ENCODE measurements at places on chromosomes 1 and 21.

- peak; percentile 65 for DNase-seq
Observed at GRCh38 chr21:29299916-29300806, 1.4 kb downstream of the BACH1 start.

GRCh38 chr1:88581703-88582102 lies 102.4 kb upstream of the PKN2 start:
- no peak for DNase-seq

GRCh38 chr1:6116137-6116536 lies 64.0 kb downstream of the CHD5 start:
- DNase-seq: no peak

DNA sequence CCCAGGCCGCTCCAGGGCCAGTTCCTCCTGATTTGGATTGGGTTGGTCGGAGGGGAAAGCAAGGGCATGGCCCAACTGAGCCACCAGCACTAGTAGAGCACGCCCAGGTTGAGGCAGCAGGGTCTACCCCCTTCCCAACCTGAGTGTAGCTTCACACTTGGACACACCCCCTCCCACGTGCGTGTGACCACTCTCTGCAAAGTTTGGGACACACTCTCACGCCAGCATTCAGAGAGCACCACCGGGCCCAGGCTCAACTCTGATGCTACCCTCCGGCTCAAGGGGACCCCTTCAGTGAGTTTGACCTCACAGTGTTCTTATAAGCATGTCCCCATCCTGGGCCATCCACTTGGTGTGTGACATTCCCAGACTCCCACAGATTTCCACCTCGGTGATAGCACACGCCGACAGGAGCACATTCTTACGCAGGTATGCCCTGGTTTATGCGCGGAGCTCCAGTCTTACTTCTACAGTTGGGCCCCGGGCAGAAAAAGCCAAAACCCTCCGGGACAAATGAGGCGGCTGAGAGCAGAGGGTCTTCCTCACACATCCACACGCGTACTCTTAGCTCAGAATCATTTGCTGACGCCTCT lies 3.0 kb upstream of the DMRTA2 start:
- DNase-seq: no peak

GRCh38 chr1:85935234-85935633 lies 221.3 kb downstream of the COL24A1 start:
- no peak for DNase-seq

DNA sequence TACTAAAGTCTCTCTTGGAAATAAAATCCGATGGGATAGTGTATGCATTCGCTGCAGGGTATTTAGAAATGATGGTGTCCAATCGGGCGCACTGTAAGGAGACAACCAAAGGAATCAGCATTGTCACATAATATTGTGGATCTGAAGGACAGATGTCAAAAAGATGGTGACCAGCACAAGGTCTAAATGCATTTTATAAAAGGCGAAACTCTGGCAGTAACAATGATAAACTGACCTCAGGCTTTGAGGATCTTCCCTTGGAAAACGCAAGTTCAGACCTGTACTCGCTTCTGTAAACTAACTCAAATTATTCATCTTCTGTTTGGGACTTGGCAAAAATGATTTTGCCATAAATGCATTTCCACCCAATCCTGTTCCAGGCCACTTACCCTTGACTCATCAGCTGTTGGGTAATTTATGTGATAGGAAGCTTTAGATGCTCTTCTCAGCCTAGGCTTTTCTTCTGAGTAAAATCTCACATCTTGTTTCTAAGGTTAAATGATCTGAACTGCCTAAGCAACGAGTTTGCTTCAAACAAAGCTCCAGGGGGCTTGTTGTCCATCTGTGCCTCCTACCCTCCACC lies 33.8 kb downstream of the STPG1 start:
- DNase-seq: no peak

- DNase-seq: no peak
Observed at GRCh38 chr1:46490656-46491442, 1.2 kb downstream of the DMBX1 start.

DNA sequence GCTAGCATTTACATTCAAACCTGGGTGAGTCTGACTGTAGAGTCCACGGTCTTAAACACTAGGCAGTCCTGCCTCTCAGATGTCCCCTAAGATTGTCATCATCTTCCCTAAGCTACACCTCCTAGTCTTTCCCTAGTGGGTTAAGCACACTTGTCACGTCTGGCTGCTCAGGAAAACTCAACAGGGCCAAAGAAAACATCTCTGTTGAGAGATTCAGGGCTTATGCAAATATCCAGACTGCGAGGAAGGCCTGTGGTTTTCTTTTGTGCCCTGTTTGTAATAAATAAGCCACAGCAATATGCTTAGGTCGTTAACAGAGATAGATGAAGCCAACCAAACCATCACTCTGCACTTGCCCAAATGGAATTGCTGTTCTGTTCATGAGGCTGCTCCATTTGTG lies 472.6 kb upstream of the DEPDC1 start:
- peak; percentile 63 for DNase-seq

DNA sequence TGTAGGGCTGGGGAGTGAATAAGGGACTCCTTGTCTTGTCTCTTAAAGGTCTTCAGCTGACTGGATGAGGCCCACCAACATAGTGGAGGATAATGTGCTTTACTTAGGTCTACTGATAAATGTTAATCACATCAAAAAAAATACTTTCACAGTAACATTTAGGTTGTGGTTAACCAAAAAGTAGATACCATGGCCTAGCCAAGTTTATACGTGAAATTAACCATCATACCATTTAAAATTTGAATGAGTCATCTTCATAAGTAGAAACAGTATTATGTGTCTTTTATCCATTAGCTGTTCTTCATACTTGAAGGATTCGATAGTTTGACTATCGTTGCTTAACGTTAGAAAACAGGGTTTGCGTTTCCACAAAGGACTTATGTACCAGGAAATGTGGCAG lies 80.9 kb downstream of the MTR start:
- DNase-seq: no peak

DNA sequence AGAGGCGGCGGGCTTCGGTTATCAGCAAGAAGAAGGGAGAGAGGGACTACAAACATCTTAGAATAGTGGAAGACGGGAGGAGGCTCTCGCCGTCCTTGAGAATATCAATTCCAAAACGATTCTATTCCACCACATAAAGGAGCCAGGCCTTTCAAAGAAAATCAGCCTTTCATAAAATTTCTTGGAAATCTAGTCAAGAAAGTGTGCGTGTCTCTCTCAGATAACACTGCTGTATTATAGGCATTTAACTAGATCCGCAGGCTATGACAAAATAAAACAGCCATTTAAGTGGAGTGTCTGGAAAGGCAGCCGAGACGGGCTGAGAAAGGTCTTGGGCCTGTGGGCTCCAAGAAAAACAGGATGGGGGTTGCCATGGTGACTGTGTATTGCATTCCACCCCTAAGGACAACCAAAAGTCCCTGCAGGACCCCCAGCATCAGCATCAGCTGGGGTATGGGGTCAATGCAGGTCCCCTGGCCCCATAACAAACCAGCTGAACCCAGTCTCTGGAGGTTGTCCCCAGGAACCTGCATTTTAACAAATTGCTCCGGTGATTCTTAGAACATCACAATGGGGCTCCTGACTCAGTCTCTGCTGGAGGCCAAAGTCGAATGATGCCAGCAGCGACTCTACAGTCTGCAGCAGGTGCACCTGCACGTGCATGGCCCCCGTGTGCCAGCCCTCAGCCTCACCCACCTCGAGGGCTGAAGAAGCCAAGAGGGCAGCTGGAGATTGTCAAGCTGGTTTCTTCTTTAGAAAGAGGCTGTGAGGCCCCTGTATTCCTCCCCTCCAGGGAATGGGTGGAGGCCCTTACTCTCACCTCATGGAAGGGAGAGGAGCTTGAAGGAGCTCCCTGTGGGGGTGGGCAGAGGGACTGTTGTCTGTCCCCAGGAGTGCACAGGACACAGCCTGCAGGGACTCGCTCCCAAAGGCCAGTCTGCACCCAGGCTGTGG lies 287.4 kb downstream of the NPHP4 start:
- DNase-seq: no peak

DNA sequence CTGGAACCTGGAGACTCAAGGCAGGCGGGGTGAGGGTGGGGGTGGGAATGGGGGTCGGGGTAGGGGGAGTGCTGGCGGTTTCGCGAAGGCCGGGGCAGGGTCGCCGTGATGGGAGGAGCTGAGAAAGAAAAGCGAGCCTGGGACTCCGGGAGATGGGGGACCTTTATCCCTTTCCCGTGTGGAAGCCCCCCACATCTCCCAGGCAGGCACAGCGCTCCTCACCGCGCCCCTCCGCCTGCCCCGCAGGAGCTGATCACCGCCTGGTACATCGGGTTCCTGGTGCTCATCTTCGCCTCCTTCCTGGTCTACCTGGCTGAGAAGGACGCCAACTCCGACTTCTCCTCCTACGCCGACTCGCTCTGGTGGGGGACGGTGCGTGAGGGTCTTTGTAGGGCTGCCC lies 35.5 kb downstream of the KCNQ4 start:
- DNase-seq: no peak

GRCh38 chr1:31930836-31931592 lies 7.2 kb downstream of the PTP4A2 start:
- DNase-seq: no peak

- DNase-seq: no peak
Observed at GRCh38 chr1:59499943-59500569, 203.2 kb downstream of the FGGY start.

DNA sequence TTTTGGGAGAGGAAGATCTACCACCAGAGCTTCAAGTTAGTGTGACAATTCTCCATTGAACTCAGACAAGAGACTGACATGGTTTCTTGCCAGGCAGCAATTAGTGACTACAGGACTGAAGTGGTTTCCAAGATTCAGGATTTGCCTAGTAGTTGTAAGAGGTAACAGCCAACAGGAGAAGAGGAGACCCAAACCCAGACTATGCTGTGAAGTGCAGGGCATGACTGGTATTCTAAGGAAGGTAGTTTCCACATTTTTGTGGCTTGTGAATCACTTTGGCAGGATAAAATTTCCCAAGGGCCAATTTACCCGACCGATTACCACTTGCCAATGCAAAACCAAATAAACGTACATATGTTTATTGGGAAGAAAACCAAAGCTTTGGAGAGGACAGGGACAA lies 14.7 kb upstream of the RAP1A start:
- peak; percentile 74 for DNase-seq

DNA sequence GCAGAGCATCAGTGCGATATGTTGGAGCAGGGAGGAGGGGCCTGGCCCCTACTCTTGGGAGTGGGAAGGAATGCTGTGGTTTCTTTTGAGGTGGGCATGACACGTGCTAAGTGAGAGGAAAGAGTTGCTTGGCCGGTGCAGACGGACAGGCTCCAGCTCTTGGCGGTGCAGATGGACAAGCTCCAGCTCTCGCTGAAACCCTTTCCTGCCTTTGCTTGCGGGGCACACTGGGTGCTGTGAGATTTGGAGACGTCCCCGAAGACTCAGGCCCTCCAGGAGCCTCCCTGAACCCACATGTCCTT lies 15.9 kb downstream of the PDXK start:
- DNase-seq: no peak

DNA sequence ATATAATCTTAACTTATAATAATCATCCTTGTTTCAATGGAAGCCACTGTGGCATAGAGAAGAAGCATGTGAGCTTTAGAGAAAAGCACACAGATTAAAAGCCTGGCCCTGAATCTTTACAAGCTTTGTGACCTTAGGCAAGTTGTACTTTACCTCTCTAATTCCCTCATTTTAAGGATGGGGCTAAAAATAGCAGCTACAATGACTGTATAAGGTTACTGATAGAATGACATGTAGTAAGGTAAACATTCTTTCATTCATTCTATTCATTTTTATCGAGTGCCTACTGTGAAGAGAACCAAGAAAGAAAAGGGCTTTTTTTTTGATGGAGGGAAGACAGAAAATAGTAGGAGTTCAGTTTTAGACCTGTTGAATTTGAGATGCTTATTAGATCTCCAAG lies 25.6 kb downstream of the CDKN2C start:
- no peak for DNase-seq

GRCh38 chr1:20521960-20522861 lies 14.3 kb upstream of the MUL1 start:
- DNase-seq: peak; percentile 26

GRCh38 chr1:1043921-1044320 lies 24.0 kb downstream of the AGRN start:
- no peak for DNase-seq

- DNase-seq: no peak
Observed at GRCh38 chr21:42013376-42013775, 3.2 kb upstream of the ZBTB21 start.

- DNase-seq: no peak
Observed at GRCh38 chr1:201408176-201408833, 9.2 kb upstream of the LAD1 start.

- no peak for DNase-seq
Observed at GRCh38 chr1:44777547-44777946, 2.2 kb downstream of the RPS8 start.

DNA sequence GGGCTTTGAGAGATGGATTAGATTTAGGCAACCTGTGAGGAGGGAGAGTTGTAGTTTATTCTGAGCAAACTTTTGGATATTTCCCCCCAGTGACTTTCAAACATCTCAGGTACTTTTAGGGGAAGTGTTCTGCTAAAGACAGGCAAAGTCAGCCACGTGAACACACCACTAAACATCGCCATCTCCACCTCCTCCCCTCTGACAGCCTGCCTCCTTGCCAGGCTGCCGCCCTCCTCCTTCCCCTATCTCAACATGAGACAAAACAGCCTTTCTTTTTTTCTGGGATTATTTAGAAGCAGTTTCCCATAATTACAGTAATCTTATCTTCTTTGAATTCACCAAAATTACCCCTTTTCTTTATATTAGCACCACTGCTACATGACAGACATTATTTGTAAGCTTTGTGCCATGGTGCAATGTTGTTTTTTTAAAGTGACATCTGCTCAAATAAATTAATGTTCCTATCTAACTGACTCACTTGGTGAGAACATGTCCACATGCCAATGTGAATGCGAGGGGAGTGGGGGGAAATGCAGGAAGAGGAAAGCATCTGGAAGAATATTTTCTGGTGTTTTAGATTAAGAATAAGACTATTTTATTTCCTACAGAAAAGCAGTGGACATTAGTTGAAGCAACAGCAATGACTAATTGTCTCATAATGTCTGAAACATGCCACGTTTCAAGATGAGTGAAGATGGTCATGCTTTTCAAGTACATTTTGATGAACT lies 147.8 kb upstream of the ATP1B1 start:
- no peak for DNase-seq

DNA sequence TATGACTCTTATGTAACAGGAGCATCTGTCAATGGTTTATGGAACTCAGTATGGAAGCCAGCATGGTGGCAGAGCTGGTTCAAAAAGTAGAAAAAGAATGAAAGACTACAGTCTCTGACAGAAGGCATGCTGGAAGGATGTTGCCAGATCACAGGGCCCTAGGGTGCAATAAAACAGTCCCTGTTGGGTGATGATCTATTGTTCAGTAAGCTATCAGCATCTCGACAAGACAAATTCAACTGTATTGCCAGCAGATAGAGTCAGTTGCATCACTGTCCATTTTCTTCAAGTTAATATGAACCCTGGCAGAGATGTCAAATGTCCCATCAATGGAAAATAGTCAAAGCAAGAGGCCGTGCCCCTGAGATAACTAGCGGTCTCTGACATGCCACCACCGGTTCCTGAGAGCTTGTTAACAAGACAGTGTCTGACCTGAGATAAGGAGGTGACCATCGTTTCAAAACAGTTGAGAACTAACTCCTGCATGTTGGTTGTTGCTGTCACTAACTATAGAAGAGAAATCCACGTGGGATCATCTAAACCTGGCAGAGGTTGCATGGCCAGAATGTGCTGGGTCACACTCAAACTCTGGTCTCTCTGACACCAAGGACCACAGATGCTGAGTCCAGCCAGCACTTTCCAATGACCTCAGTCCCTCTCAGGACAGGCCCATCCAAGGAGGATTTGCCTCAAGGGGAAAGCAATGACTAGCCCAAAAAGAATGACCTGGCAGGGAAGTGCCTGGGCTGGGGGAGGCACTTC lies 125.9 kb downstream of the RIPK4 start:
- DNase-seq: no peak
